Suppressor macrophage treated with lipopolysaccharide for 4 hours (primary cell): ENCODE measurements at places on chromosomes 16 and 17.

DNA sequence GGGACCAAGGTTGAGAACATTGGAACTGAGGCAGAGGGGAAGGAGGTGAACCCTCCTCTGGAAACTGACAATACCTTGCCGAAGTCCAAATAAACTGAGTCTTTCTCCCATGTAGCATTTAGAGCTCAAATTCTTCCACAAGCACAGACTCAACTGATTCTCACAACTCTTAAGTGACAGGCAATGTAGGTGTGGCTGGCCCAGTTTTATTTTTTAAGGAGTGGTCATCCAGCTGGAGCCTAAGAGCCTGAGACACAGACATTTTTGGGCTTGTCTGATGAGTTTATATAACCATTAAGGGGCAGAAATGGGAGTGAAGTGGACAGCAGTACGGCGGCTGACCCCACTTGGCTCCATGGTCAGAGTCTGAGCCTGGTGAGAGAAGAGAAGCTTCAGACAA lies 10.8 kb downstream of the RCVRN start:
- no peak for DNase-seq

DNA sequence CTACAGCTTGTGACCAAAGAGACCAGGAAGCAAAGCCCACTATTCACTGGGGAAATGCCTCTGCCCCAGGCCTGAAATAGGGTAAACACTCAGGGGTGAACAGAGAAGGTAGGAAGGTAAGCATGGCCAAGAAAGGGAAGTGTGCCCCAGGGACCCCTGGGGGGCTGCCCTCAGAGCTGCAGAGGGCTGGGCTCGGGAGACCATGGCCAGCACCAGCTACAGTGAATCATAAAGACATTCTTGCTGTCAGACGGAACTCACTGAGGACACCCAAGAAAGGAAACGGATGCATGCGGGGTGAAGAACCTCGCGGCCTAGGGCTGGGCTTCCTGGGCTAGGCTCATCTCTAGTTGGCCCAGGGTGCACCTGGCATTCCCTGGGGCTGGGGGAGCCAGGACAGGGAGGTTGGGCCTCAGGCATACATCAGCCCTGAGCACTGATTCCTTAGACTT lies 9.6 kb downstream of the HIC1 start:
- no peak for DNase-seq

DNA sequence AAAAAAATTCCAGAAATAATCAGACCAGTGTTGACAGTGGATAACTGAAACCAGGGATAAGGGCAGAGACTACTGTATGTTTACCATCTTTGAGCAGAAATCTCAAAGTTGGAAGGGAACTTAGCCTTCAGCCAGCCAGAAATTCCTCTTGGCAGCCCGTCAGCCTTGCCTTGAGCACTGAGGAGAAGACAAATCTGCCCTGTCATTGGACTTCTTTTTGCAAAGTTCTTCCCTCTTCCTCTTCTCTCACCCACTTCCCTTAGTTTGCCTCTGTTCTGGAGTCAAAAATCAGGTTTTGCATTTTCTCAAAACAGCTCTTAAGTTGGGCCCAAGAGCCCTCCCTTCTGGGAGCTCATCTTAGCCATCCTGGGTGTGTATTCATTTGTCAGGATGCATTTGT lies 6.2 kb downstream of the TUFM start:
- no peak for DNase-seq

GRCh38 chr17:57442914-57443571 lies 186.7 kb downstream of the MSI2 start:
- DNase-seq = peak; percentile 70

- no peak for DNase-seq
These were observed 30.3 kb downstream of the MMD start for GRCh38 chr17:55391244-55391757.

- no peak for DNase-seq
These were observed 299.5 kb downstream of the MAF start for GRCh38 chr16:79301051-79301450.

DNA sequence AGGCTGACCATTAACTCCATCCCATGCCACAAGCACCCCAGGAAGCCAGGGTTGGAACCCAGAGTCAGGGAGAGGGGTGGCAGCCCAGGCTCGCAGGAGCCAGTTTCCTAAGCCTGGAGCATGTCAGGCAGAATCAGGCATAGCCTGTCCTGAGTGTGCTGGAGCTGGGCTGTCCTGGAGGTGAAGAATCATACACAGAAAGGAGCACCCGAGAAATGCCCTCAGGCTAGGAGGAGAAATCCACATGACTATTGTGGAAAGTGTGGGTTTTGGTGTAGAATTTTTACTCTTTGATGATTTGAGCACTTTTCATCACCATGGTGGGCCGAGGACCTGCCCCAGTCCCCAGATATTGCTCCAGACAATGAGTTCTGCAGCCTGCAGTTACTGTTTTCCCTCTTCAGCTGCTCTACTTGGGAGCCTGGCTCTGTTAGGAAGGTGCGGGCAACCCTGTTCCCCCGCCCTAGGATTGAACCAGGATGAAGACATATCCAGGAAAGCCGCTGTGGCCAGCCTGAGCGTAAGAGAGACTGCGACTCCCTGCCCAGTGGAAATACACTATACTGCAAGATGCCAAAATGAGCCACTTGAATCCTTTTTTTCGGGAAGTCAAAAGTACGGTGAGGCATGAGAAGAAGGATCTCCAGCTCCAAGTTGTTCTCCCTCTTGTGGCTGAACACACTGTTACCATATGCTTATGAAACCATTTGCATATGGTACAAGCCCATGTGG lies 29.0 kb upstream of the HEATR6 start:
- no peak for DNase-seq

GRCh38 chr17:64938290-64938689 lies 19.0 kb upstream of the LRRC37A3 start:
- DNase-seq = peak; percentile 26

- no peak for DNase-seq
These were observed 3.0 kb upstream of the AIPL1 start for GRCh38 chr17:6437956-6438355.

DNA sequence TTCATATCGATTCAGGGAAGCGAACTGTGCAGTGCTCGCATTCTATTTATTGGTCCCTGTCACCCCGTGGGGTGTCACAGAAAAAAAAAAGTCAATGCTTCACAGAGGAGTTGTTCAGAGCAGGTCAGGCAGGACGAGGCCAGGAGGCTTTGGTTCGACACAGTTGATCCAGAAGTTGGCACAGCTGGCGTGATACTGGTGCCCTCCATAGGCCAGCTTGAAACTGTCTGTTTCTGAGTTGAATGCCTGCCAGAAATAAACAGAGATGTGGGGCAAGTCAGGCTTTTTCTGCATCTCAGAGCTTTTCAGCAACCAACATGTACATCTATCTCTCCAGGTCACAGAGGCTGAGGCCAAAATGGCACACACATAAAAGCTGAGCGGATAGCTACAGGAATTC lies 29.1 kb downstream of the DUSP14 start:
- DNase-seq = no peak

DNA sequence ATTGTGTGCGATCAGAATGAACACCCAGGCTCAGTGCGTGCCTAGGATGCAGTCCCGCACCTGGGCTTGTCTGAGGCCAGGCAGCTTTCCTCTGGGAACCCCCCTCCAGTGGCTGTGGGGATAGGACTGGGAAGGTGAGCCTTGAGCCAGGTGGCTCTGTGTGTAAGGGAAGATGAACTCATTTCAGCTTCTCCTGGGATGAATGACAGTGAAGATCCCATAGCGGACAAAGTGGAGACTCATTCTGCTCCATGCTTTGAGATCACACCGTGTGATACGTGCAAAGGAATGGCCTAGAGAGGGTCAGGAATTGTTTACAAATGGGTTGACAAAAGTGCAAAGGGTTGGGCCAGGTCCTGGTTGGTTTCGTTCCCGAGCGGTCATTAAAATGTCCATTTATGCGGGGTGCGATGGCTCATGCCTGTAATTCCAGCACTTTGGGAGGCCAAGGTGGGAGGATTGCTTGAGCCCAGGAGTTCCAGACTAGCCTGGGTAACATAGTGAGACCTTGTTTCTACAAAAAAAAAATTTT lies 15.8 kb downstream of the GPRC5C start:
- DNase-seq = no peak

- no peak for DNase-seq
These were observed 128.3 kb upstream of the NUDT7 start for GRCh38 chr16:77594057-77594456.

DNA sequence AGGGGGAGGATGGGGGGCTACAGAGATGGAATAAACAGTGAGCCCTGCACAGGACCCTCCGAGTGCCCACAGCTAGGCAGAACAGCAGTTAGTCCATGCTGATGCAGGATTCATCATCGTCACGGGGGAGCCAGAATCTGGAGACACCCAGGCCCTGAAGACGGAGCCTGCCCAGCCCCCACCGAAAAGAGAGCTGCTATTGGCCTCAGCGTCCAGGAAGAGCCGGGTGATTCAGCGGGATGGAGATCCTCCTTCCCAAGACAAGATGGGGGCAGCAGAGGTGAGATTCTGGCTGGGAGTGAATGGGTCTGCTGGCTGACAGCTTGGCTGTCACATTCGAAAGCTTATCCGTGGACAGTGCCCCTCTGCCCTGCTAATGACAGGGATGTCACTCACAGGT lies 133.6 kb upstream of the CRHR1 start:
- DNase-seq = no peak

DNA sequence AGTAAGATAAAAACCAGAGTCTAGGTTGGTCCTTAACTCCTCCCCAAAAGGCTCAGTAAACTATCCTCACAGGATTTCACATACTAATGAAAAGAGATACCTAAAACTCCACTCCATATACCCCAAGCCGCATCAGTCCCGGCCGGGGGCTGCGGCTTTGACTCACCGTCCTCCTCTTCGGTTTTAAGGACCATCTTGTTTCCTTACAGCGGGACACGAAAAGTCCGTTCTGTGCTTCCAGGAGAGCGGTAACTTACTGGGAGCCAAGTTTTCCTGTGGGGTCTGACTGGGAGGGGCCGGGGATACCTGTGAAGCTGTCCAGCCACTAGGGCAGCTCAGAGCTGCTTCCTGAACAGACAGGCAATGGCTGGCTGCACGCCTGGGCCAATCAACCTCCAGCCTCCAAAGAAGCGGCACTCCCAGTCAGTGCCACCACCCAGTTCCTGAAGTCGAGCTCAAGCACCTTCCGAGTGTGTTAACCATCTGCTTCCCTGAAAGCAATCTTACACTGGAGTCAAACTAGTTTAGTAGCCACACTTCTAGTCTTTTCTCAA lies 45.5 kb downstream of the CYTH1 start:
- DNase-seq = peak; percentile 86

DNA sequence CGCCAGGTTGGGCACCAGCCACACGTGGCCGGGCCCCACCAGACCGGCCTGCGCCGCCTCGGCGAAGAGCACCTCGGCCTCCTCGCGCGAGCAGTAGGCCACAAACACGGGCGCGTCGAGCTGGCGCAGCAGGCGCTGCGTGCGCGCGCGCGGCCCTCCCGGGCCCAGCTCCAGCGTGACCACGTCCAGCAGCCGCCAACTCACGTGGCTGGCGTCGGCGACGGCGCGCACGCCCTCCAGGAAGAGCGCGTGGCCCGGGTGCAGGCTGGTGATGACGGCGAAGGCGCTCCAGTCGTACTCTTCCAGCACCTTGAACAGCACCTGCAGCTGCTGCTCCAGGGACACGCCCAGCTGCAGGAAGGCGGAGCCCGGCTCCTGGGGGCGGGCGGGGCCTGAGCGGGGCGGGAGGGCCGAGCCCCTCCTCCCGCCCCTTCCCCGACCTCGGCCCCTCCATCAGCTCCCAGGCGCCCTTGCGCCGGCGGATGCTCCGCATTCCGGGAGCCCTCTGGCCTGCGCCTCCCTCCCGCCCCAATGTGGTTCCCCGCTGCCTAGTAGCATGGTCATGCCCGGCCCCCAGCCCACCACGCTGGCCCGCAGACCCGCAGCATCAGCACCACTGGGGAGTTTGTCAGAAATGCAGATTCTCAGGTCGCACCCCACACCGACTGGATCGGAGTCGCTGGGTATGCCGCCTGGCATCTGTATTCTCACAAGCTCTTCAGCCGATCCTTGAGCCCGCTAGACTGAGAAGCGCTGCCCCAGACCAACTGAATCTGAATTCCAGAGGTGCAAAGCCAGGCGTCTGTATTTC lies 7.2 kb downstream of the GRIN2C start:
- no peak for DNase-seq
